ENCODE measurements at places on chromosomes 3 and 15.

- DNase-seq: no peak
Observed at GRCh38 chr15:57735891-57736290, 29.4 kb downstream of the POLR2M start.

DNA sequence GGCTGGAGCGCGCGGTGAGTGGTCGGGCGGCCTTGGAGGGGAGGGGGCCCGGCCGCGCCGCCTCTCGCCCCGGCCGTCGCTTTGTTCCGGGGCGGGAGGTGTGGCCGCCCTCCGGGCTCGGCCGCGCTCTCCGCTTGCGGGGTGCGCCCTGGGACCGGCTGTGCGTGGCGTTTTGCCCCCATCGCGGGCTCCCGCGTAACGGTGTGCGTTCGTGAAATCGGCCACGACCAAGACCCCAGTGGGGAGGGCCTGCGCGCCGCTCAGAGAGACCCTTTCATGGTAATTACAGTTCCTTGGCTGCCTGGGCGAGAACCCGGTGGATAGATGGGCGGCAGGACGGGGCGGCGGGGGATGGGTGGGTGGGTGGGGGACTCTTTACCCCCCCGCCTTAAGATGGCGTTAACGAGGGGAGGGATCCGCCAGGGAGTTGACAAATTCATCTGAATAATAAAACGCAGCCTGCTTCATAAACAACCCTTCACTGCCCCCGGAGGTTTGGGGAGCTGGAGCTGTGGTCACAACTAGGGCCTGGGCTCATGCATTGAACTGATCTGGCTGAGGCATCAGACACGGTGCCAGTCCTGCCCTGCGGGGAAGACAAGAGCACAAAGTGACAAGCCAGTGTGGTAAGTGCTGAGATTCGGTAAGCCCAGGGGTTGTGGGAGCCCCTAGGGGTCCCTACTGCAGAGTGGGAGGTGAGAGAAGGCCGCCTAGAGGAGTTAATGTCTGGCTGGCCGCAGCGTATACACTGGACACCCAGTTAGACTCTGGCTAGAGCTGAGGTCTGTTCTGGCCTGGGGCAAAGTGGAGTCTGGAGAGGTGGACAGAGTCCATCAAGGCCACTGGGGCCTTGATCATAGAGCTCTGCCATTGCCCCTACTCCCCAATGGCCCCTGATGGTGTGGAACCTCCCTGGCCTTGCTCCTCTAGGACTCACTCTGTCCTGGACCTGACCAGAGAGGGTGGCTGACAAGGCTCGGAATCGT is 668 bp downstream of the MRAS start:
- no peak for DNase-seq

DNA sequence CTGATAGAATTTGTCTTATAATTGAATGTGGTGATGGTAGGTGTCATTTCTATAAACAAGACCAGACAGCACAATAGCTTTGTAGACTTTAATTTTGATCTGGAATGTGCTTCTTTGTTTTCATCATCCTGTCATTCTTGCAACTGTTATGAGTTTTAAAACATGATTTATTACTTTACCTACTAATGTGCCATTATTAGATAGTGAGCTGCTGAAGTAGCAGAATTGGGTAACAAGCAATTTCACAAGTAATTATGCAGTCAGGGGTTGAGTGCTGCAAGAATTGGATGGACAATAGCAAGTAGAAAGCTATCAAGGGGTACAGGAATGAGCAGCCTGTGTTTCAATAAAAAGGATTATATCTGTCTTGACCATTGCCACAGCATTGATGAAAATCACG is 975.6 kb downstream of the ROBO1 start:
- no peak for DNase-seq

DNA sequence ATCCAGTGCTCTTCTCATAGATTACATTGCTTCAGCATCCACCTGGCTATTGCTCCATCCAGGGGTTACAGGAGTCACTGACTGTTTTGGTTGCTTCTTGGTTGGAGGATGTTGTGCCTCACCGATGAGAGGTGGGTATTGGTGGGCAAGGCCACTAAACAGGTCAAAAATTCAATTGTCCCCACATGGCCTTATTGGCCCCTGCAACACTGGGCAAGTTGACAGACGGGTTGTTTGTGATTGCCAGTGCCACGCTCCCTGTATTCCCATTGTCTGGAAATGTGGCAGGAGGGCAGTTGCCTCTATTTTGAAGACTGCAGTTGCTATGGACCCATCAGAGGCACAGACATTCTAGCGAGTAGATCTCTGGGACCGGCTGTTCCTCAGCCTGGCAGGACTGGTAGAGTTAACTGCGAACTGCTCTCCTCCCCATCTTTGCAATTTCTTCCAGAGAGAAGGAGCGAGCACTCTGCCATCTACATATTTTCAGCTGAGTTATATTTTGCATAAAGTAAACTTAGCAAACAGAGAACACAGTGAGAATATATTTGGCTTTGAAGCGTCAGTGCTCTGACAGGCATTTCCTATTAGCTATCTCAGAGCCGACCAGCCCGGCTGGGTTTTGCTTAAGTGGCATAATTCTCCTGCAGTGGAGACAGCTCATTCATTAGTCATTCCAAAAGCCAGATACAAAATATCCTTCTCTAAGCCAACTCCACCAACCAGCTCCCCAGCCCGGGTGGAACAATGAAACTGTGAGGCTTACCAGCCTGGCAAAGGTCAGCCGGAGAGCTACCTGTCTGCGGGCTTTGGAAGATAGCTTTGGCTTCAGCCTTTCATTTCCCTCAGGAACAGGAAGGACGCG is 26.0 kb upstream of the MAGEF1 start:
- no peak for DNase-seq

GRCh38 chr15:56469483-56469882 is 4.5 kb upstream of the MNS1 start:
- no peak for DNase-seq

- DNase-seq: no peak
Observed at GRCh38 chr3:8702560-8702959, 31.0 kb upstream of the CAV3 start.

GRCh38 chr15:66698318-66698961 is 3.6 kb upstream of the SMAD6 start:
- DNase-seq: no peak

GRCh38 chr3:189458528-189458927 is 172.7 kb upstream of the TP63 start:
- no peak for DNase-seq

DNA sequence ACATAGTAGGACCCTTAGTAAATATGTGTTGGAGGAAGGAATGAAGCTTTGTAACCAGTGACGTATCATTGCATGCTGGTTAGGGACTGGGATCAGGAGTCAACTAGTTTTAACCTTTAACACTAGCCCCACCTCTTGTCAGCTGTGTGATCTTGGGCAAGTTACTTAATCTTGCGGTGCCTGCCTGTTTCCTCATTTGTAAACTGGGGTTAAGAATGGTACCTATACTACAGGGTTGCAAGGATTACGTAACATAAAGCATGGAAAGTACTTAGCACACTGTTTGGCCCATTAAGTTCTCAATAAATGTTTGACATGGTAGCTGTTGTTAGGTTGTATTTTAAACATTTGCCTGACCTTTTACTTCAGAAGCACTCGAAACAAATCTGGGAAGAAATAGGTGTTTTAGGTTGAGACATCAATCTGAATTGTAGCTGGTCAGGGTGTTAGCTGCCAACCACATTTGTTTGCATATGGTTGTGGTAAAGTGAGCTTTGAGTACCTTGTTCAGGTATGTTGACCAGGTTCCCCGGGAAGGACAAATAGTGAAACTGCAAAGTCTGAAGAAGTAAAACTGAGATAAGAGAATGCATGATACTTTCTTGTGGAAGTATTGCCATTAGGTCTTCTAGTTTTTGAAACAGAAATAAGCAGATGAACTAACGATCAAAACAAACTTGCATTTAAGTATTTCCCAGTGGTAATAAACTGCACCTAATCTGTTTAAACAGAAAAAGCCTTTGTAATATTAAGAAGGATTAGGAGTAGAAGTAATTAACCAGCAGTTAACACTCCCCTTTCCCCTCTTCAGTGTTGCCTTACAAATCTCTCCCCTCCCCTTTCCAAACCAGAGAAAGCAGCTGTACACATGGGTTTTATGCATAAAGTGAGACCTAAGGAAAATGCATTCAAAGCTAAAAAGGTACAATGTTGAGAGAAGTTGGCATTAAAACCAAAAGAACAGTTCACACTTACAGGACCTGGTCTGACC is 25.8 kb upstream of the SCAANT1 start:
- DNase-seq: no peak

DNA sequence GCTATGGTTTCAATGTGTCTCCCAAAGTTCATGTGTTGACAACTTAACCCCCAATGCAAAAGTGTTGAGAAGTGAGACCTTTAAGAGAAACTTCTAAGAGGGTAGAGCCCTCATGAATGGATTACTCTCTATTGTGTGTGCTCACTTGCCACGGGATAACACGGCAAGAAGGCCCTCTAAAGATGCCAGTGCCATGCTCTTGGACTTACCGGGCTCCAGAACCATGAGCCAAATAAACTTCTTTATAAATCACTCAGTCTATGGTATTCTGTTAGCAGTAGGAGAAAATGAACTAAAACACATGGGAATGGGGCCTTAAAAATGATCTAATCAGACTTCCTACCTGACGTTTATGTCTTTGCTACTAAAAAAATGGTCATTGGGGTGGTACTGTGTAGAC is 2.6 kb upstream of the TCF12 start:
- no peak for DNase-seq

DNA sequence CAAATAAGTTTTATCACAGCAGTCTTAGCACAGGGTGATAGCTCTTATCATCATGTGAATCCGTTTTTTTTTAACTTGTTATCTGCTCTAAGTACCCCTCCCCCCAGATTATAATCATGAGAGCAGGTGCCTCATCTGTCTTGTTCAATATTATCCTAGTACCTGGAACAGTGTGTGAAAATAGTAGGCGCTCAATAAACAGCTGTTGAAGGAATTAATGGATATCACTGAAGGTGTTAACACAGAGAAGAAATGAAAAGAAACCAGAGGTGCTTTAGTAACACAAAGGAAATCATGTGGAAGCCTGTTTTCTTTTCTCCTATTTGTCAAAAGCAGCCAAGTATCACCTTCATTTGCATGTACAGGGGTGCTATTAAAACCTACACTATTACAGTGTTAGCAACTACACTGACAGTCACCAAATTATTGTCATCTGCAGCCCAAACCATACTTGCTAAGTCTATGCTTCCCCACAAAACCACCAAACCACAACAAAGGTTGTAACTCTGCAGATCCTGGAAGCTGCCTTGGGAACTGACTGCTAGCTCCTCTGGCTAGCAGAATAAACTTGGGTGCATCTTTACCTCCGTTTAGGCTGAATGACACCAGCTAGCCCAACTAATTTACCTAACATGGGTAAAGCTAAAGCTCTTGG is 2.9 kb downstream of the XPC start:
- DNase-seq: peak; percentile 36

DNA sequence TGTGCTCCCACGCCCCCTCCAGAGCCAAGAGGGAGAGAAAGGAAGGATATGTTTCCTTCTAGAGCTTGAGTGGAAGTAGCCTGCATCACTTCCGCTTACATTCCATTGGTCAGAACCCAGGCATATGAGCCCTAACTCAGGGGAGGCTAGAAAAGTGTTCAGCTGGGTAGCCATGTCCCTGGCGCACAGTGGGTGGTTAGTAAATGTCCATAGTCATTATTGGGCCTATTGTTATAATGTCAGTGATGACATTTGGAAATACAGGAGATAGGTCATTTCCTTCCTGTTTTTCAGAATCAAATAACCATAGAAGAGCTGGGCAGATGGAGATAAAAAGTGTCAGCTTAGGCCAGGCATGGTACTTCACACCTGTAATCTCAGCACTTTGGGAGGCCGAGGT is 27.3 kb downstream of the CD276 start:
- no peak for DNase-seq

- no peak for DNase-seq
Observed at GRCh38 chr3:136792556-136793330, 26.2 kb upstream of the SLC35G2 start.

DNA sequence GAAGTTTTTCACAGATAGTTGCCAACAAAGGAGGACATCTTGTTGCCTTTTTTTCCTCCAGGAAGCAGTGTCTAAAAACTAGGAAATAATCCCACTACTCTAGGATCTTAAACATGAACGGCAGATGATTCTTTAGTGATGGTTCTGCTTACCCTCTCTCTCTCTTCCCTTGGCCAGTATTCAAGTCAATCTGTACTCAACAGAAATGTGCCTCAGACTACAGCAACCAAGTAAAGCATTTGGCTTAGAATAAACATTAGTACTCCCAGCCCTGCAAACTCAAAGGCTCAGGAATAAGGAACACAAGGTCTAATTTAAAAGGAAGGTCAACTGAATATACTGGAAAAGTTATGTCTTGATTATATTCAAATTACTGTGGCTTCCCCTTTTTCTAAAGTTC is 8.7 kb downstream of the NPTN start:
- DNase-seq: no peak

GRCh38 chr3:181279239-181279565 is 289.7 kb upstream of the DNAJC19 start:
- no peak for DNase-seq

DNA sequence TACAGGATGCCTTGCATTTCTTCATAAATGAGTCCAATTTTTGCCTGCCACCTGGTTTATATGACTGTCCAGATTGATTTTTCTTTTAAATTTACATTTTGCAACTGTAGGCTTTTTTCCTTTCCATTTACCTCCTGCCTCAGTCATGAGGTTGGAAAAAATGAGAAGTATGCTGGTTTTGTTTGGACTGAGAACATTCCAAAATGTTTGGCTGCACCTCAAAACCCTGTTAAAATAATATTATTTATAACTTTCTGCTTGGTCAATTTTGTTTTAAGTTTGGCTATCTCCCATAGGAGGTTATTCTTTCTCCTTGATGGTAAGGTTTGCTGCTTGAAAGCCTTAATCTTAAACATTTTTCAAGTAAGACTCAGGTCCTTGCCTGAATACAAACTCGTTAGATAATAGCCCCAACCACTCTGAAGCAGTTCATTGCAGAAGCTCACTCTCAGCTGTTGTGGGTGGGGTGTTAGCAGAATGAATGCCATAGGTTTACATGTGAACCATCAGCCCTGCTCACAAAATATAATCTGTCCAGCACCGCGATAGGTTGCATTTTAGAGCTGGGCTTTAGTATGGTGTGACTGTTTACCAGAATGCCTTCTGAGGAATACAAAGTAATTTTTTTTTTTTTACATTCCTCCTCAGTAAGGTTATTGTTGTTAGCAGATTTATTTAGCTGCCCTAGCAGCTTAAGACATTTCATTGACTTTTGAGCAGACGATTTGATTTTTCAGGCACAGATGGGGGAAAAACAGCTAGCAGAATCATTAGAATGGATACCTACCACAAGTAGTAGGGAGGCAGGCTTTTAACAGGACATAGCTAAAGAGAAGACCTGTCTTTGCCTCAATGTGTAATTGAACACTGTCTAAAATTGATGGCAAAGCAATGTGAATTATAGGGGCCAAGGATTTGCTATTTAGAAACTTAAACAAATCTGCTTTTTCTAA is 630.8 kb upstream of the KCNMB2 start:
- no peak for DNase-seq

GRCh38 chr15:89367485-89368451 is 33.1 kb upstream of the POLG start:
- no peak for DNase-seq

GRCh38 chr3:10709110-10709781 is 106.8 kb upstream of the SLC6A11 start:
- DNase-seq: no peak

- no peak for DNase-seq
Observed at GRCh38 chr15:63211549-63211948, 22.1 kb downstream of the RAB8B start.

GRCh38 chr3:171173736-171174135 is 147.2 kb upstream of the SLC2A2 start:
- DNase-seq: no peak

Measured in T-helper 17 cell (primary cell).